ENCODE measurements at places on chromosomes 4 and X.

DNA sequence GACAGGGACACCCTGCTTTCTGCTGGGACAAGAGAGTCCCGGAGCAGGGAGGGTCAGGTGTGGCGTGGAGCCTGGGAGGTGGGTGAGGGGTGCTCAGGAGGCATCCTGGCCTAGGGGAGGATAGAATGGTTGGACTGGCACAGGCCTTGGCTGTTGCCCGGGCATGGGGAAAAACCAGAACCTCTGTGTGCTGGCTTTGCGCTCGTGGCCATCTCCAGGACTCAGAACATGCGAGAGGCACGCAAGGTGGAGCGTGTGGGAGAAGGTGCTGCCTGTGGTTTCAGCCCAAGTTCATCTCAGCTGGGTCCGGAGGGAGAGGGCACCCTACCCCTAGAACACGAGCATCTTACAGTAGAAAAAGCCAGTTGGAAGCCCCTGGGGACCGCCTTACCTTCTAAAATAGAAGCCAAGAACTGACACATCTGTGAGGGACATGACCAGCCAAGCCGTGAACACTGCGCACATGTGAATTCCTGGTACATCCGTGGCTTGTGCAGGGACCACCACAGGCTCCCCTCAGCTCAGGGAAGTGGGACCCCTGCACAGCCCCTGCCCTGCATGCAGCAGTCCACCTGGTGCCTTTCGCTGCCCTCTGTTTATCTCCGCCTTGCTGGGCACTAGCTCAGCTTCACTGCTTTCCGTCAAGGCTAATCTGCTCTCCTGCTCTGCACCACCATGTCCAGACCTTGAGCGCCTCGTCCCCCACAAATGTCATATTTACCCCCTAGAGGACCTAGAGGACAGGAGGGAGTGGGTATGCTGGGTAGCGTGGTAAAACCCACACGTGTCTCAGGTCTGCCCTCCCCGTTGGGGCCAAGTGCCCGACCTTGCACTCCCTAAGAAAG lies 13.5 kb downstream of the MSANTD1 start:
- no peak for DNase-seq

GRCh38 chr4:98663226-98664006 lies 5.0 kb upstream of the TSPAN5 start:
- DNase-seq: no peak

DNA sequence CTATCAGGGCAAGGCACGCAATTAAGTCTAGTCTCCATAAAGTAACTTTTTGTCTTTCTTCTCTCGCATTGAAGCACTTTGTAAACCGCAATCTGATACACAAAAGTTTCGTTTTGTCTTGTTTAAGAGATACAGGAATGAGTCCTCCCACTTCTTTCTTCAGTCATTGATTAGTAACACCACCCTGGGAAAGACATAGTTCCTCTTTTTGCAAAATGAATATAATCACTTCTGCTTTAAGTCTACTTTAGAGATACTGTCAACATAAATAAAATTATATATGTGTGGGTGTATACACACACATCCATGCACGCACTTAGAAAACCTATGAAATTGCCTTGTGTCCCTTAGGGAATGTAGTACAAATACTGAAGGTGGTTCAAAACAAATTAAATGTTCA lies 11.7 kb downstream of the COQ2 start:
- DNase-seq: no peak

- no peak for DNase-seq
Observed at GRCh38 chrX:19646282-19646681, 131.0 kb upstream of the MAP3K15 start.

DNA sequence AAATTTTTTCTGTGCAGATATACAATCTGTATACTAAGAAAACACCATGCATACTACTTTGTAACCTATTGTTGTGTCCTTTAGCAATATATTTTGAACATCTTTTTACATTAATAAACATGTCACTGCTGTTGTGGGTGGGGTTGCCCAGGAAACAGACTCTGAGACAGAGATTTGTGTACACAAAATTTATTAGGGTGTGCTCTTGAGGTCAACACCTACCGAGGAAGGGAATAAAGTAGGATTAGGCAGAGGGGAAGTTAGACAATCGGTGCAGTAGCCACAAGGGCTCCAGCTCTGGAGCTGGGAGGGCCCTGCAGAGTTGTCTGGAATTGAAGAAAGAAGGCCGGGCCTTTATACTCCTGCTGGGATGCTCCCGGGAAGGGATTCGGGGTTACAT lies 56.4 kb downstream of the CXorf58 start:
- DNase-seq: no peak

GRCh38 chrX:121161501-121161933 lies 114.1 kb downstream of the GLUD2 start:
- no peak for DNase-seq

GRCh38 chr4:15714141-15714540 lies 11.3 kb downstream of the BST1 start:
- DNase-seq: no peak

- no peak for DNase-seq
Observed at GRCh38 chrX:69603566-69604194, 12.2 kb upstream of the EDA start.

GRCh38 chr4:170047771-170048354 lies 21.7 kb upstream of the MFAP3L start:
- DNase-seq: peak; percentile 94

DNA sequence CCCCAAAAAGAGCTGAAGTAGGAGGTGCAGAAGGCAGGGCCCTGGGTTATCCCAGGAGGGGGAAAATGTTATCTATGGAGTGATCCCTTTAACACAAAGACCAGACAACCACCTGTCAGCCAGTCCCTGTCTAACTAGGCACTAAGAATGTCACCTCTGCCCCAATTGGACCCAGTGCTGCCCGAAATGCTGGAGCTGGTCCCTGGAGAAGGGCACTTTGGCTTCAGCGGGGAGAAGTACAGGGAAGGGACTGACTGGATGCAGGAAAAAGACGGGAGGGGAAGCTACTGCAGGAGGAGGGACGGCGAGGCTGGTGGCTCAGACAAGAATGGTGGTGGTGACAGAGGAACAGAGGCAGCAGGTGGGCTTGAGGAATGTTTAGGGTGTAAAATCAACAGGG lies 17.3 kb downstream of the PHKA2 start:
- no peak for DNase-seq

DNA sequence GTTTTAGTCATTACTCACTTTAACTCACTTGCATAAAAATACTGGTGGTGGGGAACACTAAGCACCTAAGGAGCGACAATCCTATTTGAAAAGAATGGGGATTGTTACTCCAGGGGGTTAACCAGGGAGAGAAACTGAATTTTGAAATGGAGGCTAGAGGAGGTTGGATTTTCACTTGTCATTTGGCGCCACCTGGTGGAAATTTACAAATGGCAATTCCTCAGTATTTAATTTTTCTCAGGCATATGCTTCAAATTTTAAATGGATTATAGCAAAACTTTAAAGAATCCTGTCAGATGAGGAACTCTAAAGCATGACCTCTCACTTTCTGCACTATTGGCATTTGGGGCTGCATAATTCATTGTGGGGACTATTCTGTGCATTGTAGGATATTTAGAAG lies 2.7 kb upstream of the GEMIN8 start:
- DNase-seq: peak; percentile 81

- no peak for DNase-seq
Observed at GRCh38 chr4:105490523-105490922, 16.7 kb upstream of the PPA2 start.

- no peak for DNase-seq
Observed at GRCh38 chr4:76747563-76747962, 150.4 kb downstream of the SOWAHB start.

- DNase-seq: no peak
Observed at GRCh38 chr4:2860391-2861348, 17.0 kb downstream of the ADD1 start.

- no peak for DNase-seq
Observed at GRCh38 chr4:134201216-134202161, at the start of gene PABPC4L. PABPC4L (minus strand) TSS chr4:134201789; CDS start chr4:134201019, 770 bp downstream.

- DNase-seq: no peak
Observed at GRCh38 chr4:156158747-156159146, 205.1 kb upstream of the CTSO start.

DNA sequence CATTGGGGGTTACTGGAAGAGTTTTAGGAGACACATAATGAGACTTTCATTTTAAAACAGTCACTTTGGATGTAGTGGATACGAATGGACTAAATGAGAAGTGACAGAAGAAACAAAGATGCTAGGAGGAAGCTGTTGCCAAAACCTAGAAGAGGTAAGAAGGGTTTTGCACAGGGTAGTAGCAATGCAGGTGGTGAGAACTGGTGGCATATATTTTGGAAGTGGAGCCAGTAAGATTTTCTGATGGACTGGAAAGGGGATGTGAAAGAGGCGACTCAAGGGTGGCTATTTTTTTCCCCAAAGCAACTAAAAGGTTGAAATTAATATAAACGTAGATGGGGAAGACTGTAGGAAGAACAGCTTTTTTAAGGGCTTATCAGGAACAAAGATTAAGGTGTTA lies 462.0 kb downstream of the IL15 start:
- no peak for DNase-seq

DNA sequence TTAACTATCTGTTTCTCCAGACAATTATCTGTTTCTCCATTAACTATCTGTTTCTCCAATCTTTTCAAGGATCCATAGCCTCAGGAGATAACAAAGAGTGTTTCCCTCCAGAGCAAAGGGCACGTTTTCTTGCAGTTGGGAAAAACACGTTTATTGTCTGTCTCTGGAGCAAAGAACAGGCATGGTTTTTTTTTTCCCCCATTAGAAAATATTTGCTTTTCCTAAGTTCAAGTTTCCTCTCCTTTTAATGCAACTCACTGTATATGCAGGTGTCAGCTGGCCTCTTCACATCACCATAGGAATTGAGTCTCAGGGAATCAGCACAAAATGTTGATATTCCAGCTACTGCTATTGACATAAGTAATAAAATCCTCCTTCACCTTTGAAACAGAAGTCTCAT lies 984.4 kb downstream of the RAB28 start:
- peak; percentile 1 for DNase-seq

- DNase-seq: no peak
Observed at GRCh38 chr4:112852601-112853000, 196.9 kb upstream of the ANK2 start.

DNA sequence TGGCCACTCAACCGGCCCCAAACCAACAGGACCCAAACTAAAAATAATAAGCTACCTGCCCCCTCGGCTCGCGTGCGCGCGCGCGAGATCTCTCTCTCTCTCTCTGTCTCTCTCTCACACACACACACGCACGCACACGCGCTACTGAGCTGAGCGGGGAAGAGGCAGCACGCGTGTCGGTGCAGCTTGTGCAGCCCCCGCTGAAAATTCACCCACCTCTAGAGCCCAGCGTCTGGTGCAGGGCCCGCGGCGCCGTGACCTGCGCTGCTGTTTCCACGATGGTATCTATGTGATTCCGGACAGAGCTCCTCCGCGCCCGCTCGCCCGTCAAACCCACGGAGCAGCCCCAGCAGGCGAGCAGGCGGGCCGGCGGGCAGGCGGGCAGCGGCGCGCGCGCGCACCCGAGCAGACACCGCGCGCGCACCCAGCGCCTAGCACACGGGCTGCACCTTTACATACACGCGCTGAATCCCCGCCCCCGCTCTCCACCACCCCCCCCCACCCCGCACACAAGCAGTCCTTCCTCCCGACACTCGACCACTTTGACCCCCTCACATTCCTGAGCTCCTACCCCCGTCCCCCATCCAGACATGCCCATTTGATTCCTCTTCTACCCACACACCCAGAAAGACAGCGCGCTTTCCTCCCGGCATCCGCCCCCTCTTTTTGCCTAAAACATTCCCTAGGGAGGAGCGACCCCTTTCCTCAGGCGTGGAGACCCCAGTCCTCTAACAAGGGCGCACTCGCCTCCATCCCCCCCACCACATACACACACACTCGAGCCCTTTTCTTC lies 1.0 kb downstream of the SLITRK4 start:
- DNase-seq: peak; percentile 80

GRCh38 chr4:106320235-106320634 lies 3.9 kb downstream of the AIMP1 start:
- no peak for DNase-seq

GRCh38 chr4:94508806-94509205 lies 57.1 kb downstream of the PDLIM5 start:
- DNase-seq: no peak

GRCh38 chrX:78747489-78747888 lies at the start of gene LPAR4:
LPAR4 (plus strand) TSS chrX:78747720; CDS start chrX:78754870, 7,150 bp downstream.
- no peak for DNase-seq

- no peak for DNase-seq
Observed at GRCh38 chr4:72109959-72110497, 78.2 kb downstream of the NPFFR2 start.

DNA sequence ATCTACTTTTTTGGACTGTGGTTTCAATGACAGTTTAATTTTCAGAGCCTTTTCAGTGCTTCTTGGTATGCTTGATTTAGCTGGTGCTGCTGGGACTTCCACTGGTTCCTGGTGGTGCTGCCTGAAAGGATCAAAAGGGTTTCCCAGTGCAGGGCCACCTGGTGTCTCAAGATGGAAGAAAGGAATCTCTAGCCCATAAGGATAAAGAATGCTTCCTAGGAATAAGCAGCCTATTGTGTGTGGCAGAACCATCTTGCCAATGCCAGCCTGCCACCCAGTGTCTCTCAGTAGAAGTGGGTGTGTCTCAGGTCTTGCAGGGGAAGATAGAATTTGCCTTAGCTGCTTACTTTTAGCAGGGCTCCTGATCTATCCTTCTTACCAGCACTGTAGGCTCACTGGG lies 15.0 kb upstream of the RAI2 start:
- DNase-seq: no peak

DNA sequence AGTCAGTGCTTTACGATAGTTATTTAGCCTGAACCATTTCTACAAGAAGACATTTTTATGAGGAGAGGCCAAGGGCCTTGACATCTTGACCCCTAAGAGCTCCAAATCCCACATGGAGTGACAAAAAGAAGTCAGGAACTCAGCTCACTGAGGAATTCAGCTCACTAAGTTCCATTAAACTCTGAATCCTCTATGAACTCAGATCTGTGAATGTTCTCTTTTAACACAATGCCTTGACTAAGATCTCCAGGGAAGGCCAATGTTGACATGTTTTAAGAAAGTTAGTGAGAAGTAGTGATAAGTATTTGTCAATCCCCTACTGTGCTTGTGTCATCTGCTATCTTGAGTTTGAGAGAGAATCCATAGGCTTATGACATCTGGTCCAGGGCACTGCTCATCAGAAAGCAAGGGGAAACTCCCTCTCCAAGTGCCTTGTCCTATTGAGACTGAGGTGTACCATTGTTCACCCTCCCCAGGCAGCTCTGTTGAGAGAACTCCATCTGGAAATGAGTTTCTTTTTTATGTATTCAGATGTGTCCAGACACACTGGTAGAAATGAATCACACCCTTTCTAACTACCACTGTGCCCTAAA lies 68.7 kb upstream of the PCDH19 start:
- DNase-seq: no peak

GRCh38 chr4:98566361-98567008 lies 91.9 kb downstream of the TSPAN5 start:
- peak; percentile 90 for DNase-seq

GRCh38 chr4:61752617-61753016 lies 552.5 kb downstream of the ADGRL3 start:
- DNase-seq: no peak

All from spinal cord (tissue), 10 donors.